Kasumi-1 (cell line): ENCODE measurements at places on chromosomes 4 and X.

DNA sequence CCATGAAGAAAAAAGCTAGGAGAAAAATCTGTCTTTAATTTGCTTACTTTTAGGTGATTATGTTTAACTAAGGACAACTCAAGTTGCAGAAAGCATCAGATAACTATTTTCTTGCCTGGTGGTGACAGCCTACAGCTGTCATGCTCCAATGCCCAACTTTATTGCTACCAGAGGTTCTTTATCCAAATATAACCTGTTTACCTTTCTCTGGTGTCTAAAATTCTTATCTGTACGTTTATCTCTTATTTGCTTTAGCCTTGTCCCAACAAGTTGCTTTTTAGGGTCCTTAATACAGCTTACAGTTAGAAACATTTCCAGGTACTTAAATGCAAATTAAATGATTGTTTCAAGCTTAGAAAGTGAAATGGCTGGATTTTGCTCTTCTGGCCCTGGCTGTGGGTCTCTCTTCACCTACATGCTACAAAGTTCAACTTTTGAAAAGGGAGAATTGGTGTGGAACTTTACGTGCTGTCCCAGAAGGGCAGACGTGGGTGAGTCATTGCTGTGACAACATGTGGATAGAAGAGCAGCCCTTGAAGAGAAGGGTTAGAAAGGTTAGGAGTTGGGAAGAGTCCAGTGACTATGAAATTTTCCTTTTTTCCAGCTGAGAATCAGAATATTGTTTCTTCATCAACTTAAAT, 60.7 kb downstream of the HPGD start:
- DNase-seq, result no peak

GRCh38 chr4:152244659-152245058, 291.2 kb downstream of the FBXW7 start:
- DNase-seq, result no peak

- no peak for DNase-seq
Observed at GRCh38 chr4:124913237-124913636, 200.7 kb upstream of the ANKRD50 start.

DNA sequence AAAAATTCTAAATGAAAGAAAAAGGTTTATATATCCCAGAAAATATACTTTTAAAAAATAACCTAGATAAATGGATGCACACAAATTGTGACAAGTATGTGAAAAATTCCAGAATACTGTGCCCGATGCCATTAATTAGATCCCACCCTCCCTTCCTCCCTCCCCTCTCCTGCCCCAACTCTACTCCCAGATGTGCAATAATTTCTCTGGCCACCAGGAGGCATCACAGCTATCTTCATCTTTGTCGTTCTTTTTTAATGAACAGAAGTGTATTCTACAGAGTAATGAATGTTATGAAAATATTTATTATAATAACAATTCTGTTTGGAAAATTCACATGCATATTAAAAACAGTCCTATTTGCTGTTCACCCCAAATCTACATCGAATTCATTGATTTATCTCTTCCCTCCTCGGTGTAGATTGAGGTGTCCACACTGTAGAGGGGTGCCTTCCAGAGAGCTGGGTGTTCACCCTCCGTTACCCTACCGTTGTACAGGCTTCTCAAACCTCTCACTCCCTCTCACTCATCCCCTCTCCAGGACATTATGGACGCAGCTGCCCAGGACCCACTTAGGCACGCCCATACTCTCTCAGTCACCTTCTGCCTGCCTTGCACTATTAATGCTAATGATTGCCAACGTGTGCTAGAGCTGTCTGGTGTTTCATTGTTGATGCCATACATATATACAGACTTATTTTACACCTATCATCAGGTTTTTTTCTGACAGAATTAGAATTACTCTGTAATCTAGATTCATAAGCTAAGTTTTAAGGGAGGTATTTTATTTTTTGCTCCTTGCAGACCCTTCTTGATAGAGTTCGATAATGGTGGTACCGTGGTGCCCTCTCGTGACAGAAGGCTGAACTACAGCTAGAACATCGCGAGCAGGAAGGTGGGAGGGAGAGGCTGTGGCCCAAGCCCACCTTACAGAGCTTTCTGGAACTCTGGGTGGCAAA, 14.1 kb downstream of the RAB40AL start:
- peak; percentile 65 for DNase-seq

- DNase-seq, result peak; percentile 5
Observed at GRCh38 chrX:37993837-37994619, 12.3 kb upstream of the SYTL5 start.

GRCh38 chr4:76012388-76012801, 5.1 kb upstream of the CXCL9 start:
- DNase-seq, result no peak

GRCh38 chrX:16712548-16713155, at the start of gene CTPS2:
Gene CTPS2, minus strand, starts transcription at chrX:16712669. Its CDS starts 9,767 bp downstream, at chrX:16702902.
- DNase-seq, result peak; percentile 35

- no peak for DNase-seq
Observed at GRCh38 chr4:113759696-113760093, 1.8 kb downstream of the CAMK2D start.

GRCh38 chr4:159103384-159103990, 608 bp downstream of the RAPGEF2 start:
- peak; percentile 30 for DNase-seq

DNA sequence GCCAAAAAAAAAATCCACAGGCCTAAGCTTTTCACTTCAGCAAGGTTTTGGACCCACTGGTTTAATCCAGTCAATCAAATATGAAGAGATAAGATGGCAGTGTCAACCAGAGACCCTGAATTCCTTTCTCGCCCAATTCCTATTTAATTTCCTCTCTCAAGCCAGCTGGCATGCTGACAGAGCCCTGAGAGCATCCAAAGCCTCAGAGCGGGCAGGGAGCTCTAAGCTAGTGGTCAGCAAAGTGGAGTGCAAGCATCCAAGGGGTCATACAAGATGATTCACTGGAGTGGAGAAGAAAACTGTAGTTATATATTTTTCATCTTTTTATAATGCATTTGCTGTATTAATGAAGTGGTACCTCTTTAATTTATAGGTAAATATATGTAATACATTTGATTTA, 37.8 kb upstream of the PRPS2 start:
- DNase-seq, result no peak

GRCh38 chrX:150575419-150575814, 7.0 kb downstream of the MTM1 start:
- no peak for DNase-seq

DNA sequence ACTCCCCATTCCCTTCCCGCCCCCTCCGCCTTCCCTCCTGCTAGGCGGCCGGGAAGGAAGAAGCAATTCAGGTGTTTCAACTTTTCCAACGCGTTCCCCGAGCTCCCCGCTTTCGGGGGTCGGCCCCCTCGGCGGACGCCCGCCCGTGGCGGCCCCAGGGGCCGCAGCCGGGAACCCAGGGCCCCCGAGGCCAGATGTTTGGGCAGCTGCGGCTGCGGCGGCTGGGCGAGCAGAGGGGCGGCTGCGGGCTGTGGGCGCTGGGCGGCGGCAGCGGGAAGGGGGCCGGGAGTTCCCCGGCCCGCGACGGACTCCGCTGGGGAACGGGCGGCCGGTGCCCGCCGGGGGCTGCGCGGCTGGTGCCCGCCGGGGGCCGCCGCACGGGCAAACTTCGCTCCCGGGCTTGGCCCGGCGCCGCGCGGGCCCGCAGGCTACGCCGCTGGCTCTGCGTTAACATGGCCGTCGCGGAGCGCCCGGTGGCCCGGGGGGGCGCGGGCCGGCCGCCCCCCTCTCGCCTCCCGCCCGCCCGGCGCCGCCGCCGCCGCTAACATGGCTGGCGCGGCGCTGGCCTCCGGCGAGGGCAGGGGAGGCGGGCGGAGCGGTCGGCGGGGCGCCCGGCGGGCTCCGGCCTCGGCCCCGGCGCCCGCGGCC, 510 bp downstream of the HMGB3 start:
- DNase-seq, result no peak

DNA sequence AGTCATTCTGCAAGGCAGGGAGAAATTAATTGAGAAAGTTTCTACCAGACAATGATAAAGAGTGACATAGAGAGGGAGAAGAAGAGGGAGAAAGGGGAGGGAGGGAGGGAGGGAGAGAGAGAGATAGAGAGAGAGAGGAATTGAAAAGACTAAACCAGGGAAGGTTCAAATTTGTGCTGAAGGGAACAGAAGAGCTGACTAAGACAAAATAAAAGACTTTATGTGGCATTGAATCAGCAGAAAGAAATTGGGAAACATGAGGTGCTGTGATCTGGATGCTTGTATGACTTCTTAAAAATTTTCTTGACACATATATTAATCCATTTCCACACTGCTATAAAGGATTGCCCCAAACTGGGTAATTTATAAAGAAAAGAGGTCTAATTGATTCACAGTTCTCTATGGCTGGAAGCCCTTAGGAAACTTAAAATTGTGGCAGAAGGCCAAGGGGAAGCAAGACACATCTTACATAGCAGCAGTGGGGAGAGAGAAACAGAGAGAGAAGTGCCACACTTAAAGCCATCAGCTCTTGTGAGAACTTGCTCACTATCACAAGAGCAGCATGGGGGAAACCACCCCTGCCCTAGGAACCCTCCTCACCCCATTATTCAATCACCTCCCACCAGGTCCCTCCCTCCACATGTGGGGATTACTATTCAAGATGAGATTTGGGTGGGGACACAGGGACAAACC, 13.5 kb upstream of the CXCL6 start:
- DNase-seq, result peak; percentile 48

DNA sequence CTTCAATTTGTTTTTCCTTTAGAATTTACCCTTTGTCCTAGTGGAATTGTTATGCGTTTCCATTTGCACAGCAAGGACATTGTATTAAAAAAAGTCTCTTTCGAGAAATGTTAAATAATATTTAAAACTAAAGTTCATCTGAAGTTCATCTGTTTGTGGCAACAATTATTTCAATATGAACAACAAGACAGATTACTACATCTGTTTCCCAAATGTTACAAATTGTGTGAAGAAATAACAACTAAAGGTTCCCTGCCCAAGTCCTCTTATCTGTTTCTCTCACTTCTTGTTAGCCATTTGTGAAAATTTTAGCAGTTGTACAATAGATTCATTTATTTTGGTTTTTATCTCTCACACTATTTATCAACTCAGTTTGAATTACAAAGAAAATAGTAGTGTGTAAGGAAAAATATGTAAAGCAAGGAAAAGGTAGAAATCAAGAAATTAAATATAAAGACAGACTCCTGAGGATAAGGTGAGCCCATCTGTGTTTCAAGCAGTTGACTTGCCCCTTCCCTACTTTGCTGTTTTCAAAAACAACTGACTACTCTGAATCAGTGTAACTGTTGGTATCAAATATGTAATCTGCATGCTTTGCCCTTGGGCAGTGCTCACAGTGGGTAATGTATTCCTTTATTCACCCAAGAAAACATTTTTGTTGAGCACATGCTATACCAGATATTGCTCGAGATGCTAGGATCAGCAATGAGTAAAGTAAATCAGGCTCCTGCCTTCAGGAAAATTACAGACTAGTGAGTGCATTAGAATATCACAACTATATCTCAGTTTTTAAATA, 118.9 kb upstream of the PCDH7 start:
- no peak for DNase-seq

GRCh38 chr4:170202721-170203120, 113.0 kb upstream of the AADAT start:
- DNase-seq, result peak; percentile 88

DNA sequence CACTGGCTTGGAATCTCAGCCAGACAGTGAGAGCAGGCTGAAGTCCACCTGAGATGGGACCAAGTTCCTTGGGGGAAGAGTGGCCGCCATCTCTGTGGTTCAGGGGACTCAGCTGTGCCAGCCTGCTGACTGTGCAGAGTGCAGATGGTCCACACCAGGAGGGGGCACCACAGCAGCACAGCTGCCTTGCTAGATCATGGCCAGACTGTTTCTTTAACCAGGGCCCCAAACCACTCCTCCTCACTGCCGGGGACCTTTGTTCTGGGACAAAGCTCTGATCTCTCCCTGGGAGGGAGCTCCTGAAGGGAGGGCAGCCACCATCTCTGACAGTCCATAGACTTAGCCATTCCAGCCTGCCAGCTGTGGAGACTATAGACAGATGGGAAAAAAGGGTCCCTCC, 2189.6 kb downstream of the PCDH7 start:
- no peak for DNase-seq

- no peak for DNase-seq
Observed at GRCh38 chrX:20091499-20091898, 25.2 kb downstream of the MAP7D2 start.

DNA sequence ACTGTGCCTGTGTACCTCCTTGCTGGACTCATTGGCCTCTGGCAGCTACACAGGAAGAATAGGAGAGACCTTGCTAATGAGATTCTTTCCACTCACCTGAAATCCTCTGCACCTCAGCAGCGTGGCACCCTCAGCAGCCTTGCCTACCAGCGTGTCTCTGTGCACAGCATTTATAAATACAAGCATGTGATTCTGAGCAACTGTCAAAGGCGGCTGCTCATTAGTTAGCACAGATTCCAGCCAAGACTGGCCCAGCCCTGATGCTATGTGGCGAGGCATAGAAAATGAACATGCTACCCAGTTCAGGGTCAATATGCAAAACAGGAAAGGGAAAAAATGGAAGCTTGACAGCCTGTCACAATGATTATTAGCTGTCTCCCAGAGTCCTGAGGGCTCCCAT, 298.0 kb downstream of the C4orf33 start:
- DNase-seq, result no peak

- no peak for DNase-seq
Observed at GRCh38 chr4:166003811-166004210, 130.8 kb downstream of the TLL1 start.

GRCh38 chr4:70190579-70190978, 4.9 kb upstream of the ODAM start:
- DNase-seq, result no peak
